ENCODE measurements at places on chromosomes 16 and 17.

- no peak for DNase-seq
Observed at GRCh38 chr17:37344519-37344918, 31.3 kb upstream of the C17orf78 start.

- no peak for DNase-seq
Observed at GRCh38 chr17:46851029-46851741, at the start of gene WNT9B. WNT9B (plus strand) TSS chr17:46851583; CDS start chr17:46851639, 56 bp downstream.

DNA sequence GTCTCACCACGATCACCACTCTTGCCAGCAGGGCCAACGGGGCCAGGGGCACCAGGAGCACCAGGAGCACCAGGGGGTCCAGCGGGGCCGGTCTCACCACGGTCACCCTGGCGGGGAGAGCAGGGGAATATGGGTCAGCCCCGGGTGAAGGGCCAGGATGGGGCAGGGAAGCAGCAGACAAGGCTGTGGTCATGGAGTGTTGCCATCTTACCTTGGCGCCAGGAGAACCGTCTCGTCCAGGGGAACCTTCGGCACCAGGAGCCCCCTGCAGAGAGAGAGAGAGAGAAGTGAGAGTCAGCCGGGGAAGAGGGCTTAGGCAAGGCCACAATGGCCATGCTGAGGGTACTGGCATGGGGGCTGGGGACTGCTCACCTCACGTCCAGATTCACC lies 12.9 kb downstream of the COL1A1 start:
- DNase-seq = no peak

- no peak for DNase-seq
Observed at GRCh38 chr17:50358177-50358576, 12.3 kb downstream of the XYLT2 start.

DNA sequence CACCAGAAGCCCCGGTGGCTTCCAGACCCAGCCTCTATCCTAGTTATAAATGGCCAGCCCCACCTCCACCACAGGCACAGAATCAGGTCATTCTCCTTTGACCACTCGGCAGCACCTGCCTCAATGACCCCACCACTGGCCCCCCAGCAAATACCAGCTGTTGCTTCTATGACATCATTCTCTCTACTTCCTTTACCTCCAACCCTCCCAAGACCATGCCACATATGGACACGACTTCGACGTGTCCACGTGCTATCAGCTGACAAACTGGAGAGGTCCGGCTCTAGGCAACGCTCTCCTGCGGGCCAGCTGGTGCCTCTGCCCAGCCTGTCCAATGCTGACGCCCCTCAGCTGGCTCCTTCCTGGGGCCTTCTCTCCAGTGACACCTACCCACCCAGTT lies 5.9 kb downstream of the ALYREF start:
- DNase-seq = no peak

GRCh38 chr17:75367312-75367711 lies 38.2 kb downstream of the GRB2 start:
- DNase-seq = no peak

DNA sequence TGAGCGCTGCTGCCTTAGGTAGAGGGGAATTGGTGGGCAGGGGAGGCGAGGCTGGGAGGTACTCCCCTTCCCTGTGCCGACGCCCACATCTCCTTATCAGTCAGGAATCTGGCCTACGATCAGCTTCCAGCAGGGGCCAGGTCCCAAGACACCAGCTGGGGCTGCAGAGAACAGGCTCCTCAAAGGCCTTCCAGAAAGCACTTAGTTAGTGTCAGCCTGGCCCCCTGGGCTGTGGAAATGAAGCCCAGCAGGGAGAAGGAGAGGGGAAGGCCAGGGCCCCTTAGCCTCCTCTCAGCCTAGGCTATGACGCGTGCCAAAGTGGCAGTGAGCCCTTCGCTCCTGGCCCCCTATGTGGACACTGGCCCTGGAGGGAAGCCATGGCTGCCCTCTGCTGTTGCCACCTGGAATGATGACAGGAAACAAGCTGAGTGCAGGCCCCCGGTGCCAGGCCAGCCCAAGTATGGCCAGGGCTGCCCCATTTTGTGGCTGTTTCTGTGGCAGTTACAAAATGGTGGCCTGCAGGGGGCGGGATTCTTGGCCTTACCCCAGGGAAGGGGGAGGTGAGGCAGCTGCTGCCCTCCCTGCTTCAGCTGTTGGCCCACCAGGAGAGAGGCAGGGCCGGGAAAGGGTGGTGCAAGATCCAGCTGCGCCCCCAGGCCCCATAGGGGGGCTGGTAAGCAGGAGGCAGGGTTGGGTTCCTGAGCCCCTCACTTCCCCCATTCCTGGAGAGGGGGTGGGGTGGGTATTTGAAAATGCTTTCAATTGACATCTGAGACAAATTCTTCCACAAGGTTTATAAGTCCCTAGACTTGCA lies 11.3 kb downstream of the TBX4 start:
- no peak for DNase-seq

DNA sequence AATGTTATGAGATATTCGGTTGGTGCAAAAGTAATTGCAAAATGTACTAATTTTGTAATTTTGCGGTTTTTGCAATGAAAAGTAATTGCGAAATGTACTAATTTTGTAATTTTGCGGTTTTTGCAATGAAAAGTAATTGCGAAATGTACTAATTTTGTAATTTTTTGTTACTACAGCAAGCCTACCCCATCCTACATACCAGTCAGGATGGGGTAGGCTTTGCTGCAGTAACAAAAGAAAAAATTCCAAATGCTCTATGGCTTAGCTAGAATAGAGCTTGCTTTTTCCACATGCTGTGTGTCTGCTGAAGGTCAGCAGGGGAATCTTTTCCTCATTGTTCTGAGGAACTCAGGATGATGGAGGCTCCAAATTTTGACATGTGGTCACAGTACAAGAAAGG lies 83.3 kb upstream of the GPRC5B start:
- DNase-seq = no peak
